Activated T-cell treated with anti-CD3 and anti-CD28 coated beads for 24 hours (primary cell): ENCODE measurements at places on chromosomes 1 and 21.

DNA sequence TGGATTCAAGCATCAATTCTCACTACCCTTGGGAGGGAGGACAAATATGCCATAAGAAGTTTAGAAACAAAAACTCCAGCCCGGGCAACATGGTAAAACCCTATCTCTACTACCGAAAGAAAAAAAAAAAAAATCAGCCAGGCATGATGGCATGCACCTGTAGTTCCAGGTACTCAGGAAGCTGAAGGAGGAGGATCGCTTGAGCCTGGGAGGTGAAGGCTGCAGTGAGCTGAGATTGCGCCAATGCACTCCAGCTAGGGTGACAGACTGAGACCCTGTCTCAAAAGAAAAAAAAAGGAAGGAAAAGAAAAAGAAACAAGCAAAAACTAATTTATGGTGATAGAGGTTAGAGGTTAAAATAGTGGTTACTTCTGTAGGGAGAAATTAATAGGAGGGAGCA is 9.6 kb downstream of the ZNF644 start:
- DNase-seq = no peak

GRCh38 chr1:202235003-202235660 is 41.5 kb downstream of the LGR6 start:
- DNase-seq = no peak

DNA sequence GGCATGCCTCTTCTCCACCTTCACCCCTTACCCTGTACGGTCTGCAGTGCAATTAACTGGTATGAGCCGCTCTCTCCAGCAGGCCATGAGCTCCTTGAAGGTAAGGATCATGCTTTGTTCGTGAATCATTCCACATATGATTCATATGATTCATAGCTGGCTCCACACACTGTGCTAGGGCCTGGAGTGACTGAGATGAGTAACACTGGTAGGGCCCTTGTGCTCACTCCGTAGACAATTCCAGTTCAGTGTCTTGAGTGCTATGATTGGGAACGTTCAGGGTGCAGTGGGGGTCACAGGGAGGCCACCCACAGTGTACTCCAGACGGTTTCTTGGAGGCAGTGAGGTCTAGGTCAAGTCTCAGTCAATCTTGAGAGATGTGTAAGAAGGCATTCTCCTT is 239.8 kb downstream of the LMX1A start:
- DNase-seq = no peak

DNA sequence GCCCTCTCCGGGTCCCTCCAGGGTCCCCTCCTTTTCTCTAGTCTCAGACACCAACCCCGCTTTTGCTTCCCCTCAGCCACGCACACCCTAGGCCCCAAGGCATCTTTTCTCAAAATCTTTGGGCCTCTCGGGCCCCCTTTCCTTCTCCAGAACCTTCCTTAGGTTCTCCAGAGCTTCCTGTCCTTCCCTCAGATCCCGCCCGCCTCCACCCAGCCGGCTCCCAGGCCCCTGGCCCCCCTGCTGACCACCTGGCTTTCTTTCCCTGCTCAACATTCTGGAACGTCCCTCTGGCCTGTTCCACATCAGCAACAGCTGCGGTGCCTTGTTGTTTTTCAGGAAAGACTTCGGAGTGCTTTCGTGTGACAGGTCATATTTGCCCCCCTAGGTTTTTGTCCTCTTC is 1.2 kb downstream of the ZDHHC18 start:
- DNase-seq = no peak

DNA sequence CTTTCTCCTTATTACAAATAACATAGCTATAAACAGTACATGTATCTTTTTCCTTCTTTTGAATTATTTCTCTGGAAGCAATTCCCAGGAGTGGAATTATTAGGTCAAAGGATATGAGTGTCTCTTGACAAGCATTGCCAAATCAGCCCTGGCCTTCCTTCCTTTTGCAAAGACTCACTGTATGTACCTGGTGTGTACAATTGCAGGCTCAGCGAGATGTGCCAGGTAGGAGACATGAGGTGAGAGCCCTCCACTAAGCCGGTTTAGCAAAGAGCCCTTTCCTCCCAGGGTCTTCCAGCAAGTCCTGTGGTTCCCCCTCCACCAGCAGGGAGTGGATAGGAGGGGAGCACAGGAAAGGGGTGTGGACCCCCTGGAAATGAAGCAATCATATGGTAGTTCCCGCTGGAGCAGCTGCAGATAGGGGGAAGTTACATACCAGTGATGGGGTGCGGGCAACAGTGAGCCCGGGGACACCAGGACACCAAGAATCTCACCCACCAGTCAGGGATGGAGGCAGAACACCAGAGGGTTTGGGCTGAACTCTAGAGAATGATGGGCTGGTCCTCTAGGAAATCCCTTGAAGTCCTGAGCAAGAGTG is 18.3 kb downstream of the RCSD1 start:
- DNase-seq = no peak

GRCh38 chr1:94058766-94059165 is 62.2 kb downstream of the ABCA4 start:
- DNase-seq = no peak

- DNase-seq = no peak
Observed at GRCh38 chr1:63922848-63923247, 149.0 kb downstream of the ROR1 start.

DNA sequence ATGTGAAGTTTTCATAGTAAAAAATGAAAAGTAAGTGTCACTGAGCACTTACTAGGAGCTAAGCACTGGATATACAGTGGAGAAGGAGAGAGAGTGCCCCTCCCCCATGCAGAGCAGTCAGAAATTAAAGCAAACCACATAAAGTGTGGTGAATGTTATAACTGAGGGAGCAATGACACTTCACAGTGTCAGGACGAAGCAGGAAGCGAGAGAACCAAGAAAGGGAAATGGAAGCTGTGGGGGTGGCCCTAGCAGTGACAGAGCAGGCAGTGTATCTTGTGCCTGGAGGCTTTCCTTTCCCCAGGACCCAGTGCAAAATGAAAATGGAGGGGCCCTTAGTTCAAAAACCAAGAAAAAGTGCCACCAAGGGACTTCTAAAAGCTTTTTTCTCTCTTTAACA is 21.5 kb upstream of the RCAN3 start:
- peak; percentile 54 for DNase-seq

DNA sequence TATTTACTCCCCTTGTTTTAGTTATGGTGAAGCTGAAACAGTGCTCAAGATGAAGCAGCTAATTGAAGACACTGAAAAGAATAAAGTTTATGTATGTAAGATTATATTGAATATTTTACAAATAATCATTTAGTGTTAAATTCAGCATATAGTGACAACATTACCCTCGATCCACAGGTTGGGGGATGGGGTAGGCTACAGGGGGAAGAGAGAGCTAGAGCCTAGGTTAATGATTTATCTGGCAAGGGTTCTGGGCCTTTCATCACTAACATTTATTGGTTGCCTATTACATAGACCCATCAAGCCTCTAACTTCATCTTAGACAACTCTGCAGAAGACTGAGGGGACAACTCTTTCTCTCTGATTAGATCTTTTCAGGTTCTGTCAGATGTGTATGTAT is 21.3 kb downstream of the ZCCHC17 start:
- DNase-seq = no peak
